Activated CD4-positive, alpha-beta T cell treated with anti-CD3 and anti-CD28 coated beads, Interleukin-2, amount 50 U/mL, for 24 hours (primary cell): ENCODE measurements at places on chromosomes 12 and 14.

DNA sequence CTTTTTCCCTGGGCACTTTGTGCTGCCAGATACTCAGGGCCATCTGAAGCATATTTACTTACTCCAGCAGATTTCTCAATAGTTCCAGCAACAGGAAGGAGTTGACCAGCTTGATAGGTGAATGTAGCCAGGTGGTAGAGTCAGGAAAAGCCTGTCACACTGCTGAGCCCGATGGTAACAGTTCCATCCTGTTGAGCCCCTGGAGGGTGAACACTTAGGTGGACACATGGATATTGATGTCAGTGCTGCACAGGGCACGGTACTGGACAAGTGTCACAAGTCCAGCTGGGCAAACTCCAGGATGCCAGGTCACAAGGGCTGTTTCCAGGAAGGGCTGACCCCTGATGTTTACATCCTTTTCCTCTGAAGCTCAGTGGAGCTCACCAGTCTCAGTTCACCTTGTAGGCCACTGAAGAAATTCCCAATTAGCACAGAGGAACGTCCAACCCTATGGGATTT, 2.3 kb upstream of the SMOC1 start:
- DNase-seq, result no peak

DNA sequence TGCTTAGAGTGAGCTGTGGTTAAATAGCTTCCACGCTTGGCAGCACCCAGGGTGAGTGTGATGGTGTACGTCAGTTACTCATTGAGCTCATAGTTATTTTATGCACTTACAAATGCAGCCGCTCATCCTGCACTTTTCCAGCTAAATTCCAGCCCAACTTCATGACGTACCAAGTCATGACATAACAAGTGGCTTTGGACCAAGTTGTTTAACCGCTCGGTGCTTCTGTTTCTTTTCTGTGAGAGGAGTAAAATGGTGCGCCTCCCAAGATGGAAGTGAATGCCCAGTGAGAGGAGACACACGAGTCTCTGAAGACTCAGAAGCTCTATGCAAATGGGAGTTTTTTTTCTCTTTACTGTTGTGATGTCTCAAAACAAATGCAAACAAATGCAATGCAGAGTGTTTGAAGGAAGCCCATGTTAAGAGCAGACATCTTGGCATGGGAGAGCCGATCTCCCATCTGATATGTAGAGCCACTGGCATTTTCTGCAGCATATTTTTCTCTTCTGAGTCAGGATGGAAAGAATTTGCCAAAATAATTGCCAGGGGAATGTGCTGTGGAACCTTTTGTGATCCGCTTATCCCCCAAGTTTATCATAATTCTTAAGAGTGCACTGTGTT, 72.2 kb downstream of the FBXW8 start:
- no peak for DNase-seq

GRCh38 chr14:86884498-86884897, 1108.5 kb downstream of the GALC start:
- no peak for DNase-seq

DNA sequence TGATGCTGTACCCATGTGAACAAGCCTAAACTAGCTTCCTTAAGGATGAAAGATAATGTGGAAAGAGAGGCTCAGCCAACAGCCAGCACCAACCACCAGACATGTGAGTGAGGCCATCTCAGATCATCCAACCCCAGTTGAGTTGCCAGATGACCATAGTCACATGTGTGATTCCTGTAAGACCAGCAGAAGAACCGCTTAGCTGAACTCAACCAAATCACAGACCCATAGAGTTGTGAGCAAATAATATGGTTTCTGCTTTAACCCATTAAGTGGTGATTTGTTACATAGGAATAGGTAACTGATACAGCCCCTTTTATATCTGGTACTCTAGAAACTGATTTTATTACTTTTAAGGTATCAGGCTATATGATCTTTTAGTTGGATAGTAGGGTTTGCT, 17.6 kb upstream of the ELK3 start:
- DNase-seq, result no peak

DNA sequence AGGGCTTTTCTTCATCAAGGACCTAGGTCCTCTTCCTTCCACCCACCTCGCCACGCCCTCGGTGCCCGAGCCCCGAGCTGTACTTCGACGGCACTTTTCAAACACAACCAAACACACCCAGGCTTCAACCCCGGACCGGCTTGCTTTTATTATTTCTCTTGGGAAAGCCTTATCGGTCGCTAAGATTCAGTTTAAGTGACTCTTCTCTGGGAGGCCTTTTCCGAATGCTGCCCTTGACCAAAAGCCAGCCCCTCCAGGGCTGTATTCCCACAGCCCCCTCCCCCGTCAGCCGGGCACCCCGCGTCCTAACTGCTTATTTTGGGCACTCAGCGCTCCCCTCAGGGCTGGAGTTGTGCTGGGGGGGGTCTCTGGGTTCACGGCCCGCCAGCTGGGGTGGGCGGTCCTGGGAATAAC, 644 bp upstream of the PPP4R4 start:
- DNase-seq, result no peak

- DNase-seq, result no peak
Observed at GRCh38 chr14:54890788-54891187, 11.8 kb downstream of the GCH1 start.
